CD4-positive, alpha-beta T cell treated with Interleukin-6 at 100 ng/mL for 8 hours (primary cell): ENCODE measurements at places on chromosomes 5 and 9.

DNA sequence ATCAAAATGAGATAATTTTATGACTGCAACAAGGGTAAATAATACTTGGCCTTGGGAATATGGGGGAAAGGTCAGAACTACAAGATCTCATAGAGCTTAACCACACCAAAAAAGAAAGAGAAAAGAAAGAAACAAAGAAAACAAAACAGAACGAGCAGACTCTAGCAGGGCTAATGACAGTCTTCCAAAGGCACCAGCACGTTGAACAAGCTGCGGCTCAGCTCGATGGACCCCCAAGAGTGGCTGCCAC is 689 bp downstream of the AK3 start:
- no peak for DNase-seq

- DNase-seq = no peak
These were observed 22.8 kb upstream of the CRHBP start for GRCh38 chr5:76930083-76930482.

- DNase-seq = no peak
These were observed 364.4 kb downstream of the DNAH5 start for GRCh38 chr5:13580058-13580457.

- DNase-seq = no peak
These were observed 28.0 kb downstream of the ERAP2 start for GRCh38 chr5:96904054-96904931.

DNA sequence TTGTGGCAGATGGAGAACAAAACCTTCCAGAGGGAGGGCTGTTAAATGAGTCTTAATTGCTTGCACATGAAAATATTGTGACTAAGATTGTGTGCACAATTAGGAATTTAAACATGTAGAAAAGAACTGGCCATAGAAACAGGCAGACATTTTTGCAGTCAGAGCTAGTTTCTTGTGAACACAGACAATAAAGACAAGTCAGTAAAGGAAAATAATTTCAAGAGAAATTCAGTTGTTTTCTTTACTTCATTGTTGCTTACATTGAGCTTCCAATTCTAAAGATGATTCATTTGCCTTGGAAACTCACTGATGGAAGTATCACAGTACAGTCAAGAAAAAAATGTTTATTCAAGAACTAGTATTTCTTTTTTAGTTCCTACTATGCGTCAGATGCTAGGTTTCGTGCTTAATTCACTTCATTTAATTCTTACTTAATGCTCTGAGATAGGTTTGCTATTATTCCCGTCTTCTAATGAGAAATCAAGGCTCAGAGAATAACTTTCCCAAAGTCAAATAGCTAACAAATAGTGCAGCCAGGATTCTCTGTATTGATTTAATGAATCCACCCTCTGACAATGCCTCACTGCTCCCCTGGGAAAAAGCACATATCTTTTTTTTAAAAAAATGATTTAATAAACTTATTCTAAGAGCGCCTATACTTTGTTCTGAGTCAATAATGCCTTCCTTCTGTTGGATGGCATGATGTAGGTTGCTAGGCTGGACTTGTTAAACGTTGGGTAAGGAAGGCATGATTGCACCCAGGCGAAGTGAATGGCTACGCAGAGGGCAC is 581.4 kb downstream of the RAB3C start:
- no peak for DNase-seq

DNA sequence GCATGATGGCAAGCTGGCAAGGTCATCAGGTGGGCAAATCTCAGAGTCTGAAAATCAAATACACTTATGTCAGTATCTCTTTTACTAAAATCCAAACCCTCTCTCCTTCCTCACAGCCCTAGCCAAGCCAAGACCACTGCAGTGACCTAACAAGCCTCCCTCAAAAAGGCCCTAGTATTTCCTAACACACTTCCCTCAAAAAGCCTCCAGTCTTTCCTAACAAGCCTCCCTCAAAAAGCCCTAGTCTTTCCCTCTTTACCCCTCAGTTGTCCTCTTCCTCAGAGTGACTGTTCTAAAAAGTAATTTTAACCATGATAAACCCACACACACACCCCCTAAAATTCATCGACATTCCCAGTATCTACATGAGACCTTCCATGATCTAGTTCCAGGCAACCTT is 140.0 kb downstream of the CDK5RAP2 start:
- no peak for DNase-seq
